ENCODE measurements at places on chromosomes 3 and 15. TPM values are rescaled to one million over a fixed set of nuclear protein-coding genes. Genes with fewer than 3 reads are reported as not detected.

GRCh38 chr15:65867244-65867643 is 2.0 kb upstream of the RAB11A start:
- H3K4me1 ChIP-seq: no peaks in the 10 kb centered on the region
- no peaks in the 10 kb centered on the region for H3K27me3 ChIP-seq
- H3K4me3 ChIP-seq: no peak overlapping the region
- no peak overlapping the region for H3K27ac ChIP-seq
- no peaks in the 10 kb centered on the region for H3K36me3 ChIP-seq

- H3K4me1 ChIP-seq: peaks cover 6% of the 10 kb centered on the region
- no peak overlapping the region for H3K27ac ChIP-seq
- H3K36me3 ChIP-seq: no peaks in the 10 kb centered on the region
- H3K4me3 ChIP-seq: no peak overlapping the region
Observed at GRCh38 chr3:195106418-195106906, 164.5 kb downstream of the XXYLT1 start.

- DNase-seq: peak; percentile 65
- H3K27ac ChIP-seq: peak overlapping the region; percentile 92
- H3K4me1 ChIP-seq: peaks cover 4% of the 10 kb centered on the region
- no peaks in the 10 kb centered on the region for H3K27me3 ChIP-seq
- H3K4me3 ChIP-seq: peak overlapping the region; percentile 67
Observed at GRCh38 chr15:98649472-98650416, 1.4 kb downstream of the IGF1R start.

DNA sequence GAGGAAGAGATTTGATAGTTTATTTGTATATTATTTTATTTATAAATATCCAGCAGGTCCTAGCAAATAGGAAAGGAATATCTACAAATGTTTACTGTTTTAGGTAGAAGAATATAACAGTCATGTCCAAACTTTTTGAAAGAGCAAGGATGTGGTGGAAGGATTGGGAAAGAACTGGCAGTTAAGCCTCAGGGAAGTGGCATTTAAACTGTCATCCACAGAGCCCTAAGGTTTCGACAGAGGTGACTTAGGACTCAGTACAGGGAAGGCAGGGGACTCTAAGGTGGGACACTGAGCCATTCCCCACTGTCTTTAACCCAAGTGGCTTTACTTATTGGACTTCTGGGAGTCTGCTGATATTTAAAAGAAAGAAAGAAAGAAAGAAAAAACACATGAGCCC is 11.8 kb upstream of the TMEM87A start:
- H3K4me1 ChIP-seq: peaks cover 9% of the 10 kb centered on the region
- H3K36me3 ChIP-seq: no peaks in the 10 kb centered on the region
- no peak overlapping the region for H3K27ac ChIP-seq
- no peak overlapping the region for H3K4me3 ChIP-seq
- no peak for DNase-seq

- peaks cover under 1% of the 10 kb centered on the region for H3K4me1 ChIP-seq
- H3K4me3 ChIP-seq: no peak overlapping the region
- peak; percentile 70 for DNase-seq
- H3K27ac ChIP-seq: no peak overlapping the region
Observed at GRCh38 chr3:129230311-129231019, 18.9 kb upstream of the COPG1 start.

GALNT15 gene
- total RNA-seq: 18.6 TPM

PODXL2 gene
- total RNA-seq: 15.6 TPM

ATRIP gene
- total RNA-seq: 2.6 TPM

Data from Peyer's patch (tissue), 4 donors.